ENCODE measurements at places on chromosomes 7 and 10. TPM values are rescaled to one million over a fixed set of nuclear protein-coding genes. Genes with fewer than 3 reads are reported as not detected.

- no peak for DNase-seq
These were observed 241.5 kb upstream of the IGFBP3 start for GRCh38 chr7:46162609-46163008.

Gene MOGAT3
- total RNA-seq, result not detected

DNA sequence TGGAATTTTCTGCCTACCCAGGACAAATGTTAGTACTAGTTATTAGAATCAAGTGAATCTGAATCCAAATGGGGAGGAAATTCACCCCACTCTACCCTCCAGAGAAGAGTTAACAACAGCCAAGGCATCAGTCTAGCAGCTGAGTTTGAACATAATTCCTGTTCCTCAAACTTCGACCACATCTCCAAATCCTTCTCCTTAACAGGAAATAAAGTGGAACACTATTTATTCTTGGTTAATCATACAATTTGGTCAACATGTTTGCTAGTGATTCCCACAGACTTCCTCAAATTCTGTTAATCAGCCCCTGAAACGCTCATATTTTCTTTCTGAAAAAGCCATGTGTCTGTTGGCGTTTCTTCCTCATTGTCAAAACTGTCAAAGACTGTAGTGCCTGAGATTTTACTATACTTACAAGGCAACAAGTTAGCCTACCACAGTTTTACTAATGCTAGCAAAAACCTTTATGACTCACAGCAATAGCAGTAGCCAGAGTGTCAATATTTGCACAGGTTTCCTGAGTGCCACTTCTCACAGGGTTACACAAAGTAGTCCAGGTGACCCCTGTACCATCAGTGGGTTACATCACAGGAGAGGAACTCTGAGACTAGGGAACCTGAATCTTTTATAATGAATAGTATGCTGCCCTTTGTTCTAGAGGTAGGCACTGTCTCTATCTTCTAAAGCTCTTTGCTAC, 202.9 kb downstream of the GRM3 start:
- DNase-seq, result no peak

DNA sequence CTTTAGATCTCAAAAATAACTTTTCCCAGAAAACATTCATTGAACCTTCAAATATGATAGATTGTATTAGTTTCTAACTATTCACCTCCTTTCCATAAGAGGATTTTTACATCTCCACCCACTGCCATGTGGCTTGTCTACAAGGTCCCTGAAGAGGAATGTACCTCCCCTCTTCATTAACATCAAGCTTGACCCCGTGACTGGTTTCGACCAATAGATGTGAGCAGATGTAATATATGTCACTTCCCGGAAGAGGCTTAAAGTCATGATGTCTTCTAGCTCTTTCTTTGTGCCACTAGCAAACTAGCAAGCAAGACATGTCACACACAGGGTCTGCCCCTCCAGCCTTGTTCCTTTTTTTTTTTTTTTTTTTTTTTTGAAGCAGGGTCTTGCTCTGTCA, 6.9 kb downstream of the BAZ1B start:
- DNase-seq, result no peak

- no peak for DNase-seq
These were observed 238.9 kb downstream of the ACTR3B start for GRCh38 chr7:152998420-152998819.

DNA sequence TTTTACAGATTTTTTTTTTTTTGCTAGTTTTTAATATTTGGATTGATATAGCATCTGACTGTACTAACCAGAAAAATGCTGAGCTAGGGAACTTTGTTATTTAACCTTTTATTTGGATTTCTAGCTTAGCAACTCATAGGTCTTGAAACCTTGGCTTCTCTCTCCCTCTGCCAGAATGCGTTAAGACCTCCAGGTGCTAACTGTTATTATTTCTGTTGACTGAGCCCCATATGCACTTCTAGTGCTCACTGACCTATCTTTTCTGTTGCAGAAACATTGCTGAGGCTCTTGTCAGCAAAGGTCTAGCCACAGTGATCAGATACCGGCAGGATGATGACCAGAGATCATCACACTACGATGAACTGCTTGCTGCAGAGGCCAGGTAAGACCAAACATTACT, 143.6 kb downstream of the LRRC4 start:
- no peak for DNase-seq

GRCh38 chr10:22977751-22978150, 49.9 kb downstream of the ARMC3 start:
- no peak for DNase-seq

All from naive thymus-derived CD4-positive, alpha-beta T cell (primary cell).